ENCODE measurements at places on chromosomes 5 and 9.

- DNase-seq: no peak
Measured at GRCh38 chr9:114418053-114418452, 30.3 kb upstream of the AKNA start.

DNA sequence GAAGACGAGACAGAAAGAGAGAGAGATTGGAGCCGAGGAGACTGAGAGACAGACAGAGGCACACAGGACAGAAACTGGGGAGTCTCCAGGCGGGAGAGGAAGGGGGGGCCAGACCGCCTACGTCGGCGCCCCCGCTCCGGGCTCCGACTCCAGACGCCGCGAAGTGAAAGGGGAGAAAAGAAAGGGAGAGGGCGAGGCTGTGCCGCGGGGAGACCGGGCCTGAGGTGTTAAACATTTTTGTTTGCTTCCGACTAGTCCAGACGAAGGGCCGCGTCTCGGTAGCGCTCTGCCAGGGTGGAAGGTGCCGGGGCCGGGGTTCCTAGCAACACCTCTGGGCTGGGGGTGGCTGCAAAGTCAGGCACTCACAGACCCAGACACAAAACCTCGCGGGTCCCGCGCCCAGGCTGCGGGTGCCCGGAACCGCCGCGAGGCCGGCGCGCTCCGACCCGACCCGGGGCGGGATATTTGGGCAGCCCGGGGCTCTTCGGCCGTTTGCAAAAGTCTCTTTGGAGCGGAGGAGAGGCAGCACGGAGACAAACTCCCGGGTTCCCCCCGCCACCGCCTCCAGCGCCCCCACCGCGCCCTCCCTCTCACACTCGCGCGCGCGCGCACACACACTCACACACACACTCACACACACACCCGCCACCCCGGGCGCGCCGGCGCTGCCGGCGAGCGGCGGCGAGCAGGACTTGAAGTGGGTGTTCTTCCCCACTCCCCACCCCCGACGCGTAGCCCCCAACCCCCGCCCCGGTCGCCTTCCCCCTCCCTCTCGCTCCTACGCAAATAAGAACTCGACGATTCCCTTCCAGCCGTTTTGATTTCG is 626 bp upstream of the FST start:
- peak; percentile 50 for DNase-seq

- peak; percentile 73 for DNase-seq
Measured at GRCh38 chr9:4985386-4986266, 554 bp downstream of the JAK2 start.

DNA sequence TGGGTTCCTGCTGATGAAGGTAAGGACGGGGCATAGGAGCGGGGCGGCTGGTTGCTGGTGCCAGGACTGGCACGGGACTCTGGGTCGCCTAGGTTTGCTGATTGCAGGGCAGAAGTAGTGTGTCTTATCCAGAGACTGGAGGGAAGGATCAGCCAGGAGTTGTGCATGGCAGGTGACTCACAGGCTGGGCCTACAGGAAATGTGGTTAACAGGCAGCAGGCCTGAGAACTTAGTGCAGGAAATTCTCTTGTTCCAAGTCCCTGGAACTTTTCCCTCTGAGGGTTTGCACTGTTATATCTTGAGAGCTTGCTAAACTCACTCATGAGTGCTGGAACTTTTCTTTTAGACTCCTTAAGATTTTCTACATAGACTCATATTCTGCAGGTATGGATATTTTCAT is 95.1 kb downstream of the ANXA2R start:
- DNase-seq: peak; percentile 94

- no peak for DNase-seq
Measured at GRCh38 chr9:136940526-136941230, 3.9 kb downstream of the FBXW5 start.

DNA sequence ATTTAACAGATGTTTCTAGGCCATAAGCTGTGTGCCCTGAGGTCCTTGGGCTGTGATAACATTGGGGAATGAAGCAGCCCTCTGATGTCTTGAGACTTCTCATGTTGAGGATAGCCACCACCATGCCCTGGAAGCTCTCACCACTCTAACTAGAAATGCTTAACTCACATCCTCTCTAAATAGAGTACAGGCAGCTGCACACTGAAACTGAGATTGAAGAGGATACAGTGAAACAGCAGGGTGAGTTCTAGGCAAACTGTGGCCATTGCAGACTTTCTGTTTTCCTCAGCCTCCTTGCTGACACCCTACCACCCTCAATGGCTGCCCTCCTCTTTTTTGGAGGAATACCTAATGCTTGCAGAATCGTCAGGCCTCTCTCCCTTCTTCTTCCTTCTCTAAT is 22.4 kb downstream of the UTP15 start:
- no peak for DNase-seq

- no peak for DNase-seq
Measured at GRCh38 chr9:92737611-92738299, 26.9 kb downstream of the BICD2 start.

- DNase-seq: no peak
Measured at GRCh38 chr5:179368126-179368805, 23.0 kb upstream of the ADAMTS2 start.

GRCh38 chr5:176427971-176428370 is 11.6 kb upstream of the CLTB start:
- peak; percentile 53 for DNase-seq

DNA sequence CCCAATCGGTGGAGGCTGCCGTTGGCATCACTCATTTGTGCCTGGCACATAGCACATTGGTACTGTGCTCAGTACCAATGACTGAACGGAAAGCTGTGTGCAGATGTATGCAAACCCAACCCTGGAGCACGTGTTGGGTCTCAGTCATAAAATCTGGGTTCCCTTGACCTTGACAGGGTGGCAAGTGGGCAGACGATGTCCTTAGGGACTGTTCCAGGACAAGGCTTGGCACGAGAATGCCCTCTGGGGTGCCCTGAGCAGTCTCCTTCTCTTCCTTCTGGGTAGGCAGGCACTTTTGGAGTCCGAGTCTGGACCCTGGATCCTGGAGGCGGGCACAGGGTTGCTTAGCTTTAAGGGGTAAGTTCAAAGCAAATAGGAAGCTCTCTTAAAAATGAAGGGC is 75.8 kb downstream of the MACROH2A1 start:
- no peak for DNase-seq

GRCh38 chr5:53908757-53909156 is 348.3 kb downstream of the NDUFS4 start:
- no peak for DNase-seq

DNA sequence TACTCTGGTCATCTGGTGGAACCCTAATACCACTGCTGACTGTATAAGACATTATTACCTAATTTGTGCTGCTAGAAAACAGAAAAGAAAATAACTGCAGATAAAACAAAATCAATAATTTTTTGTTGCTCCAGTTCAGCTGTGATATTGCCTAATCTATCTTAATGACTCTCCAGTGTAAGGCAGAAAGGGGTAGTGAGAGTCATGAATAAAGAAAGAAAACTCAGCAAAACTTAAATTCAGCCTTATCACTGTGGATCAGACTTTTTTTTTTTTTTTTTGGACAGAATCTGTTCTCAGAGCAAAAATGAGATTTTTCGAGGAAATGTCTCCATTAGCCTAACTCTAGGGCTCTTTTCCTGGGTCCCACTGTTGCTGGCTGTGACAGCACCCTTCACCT is 1.1 kb upstream of the DOCK2 start:
- DNase-seq: no peak

DNA sequence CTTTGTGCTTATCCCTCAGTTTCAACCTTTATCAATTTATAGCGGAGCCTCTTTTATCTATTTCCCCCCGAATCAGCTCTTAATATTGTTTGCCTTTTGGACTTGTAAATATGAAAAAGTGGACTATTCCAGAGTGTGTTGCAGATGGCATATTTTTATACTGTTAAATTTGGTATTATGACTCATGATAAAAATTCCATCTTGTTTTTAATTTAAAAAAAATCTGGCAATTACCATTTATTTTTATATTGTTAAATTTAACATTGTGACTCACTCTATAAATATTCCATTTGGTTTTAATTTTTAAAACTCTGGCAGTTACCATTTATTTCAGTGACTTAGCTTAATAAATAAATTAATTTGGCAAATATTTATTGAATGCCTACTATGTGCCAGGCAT is 37.5 kb downstream of the RBM27 start:
- no peak for DNase-seq

DNA sequence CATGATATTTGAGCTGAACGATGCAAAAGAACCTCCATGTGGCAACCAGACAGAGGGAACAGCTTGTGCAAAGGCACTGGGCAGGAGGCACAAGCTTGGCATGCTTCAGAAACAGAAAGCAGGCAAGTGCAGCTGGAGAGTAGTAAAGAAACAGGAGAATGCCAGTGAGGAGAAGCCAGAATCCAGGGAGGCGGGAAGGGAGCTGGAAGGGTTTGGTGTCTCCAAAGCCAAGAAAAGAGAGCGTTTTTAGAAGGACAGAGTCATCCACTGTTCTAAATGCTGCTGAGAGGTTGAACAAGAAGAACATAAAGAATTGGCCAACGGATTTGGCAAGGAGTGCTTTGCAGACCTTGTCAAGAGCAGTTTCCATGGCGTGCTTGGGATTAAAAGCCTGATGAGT is 124.7 kb downstream of the TLE1 start:
- no peak for DNase-seq

DNA sequence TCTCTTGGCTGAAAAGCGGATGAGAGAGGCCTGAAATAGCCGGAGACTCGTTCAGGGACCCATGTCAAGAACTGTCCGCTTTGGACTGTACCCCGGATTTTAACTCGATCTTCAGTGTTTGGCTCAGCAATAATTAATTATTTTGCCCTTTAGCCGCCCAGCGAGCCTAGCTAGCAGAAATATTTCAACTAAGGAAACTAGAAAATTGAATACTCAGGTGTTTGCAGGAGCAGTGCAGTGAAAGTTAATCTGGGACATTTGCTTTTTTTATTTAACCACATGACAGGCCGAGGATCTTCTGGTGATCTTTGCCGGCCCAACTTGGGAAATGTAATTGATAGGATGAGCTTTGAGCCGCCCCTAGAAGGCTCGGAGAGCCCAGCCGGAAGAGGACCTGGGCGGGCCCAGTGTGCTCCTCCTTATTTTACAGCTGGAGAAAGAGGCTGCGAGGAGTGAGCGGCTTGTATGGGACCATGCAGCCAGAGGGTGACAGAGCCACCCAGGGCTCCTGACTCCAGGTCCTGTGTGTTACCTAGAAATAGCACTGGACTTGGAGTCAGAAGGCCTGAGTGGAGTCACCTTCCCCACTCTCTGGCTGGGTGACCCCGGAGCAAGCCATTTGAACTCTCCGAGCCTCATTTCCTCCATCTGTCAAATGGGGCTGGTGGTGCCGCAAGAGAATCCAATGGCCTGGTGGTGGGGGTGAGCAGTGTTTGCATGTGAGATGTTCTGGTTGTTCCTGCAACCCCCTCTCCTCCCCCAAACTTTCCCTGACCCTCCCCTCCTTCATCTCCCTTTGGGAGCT is 2.4 kb downstream of the PPARGC1B start:
- no peak for DNase-seq

DNA sequence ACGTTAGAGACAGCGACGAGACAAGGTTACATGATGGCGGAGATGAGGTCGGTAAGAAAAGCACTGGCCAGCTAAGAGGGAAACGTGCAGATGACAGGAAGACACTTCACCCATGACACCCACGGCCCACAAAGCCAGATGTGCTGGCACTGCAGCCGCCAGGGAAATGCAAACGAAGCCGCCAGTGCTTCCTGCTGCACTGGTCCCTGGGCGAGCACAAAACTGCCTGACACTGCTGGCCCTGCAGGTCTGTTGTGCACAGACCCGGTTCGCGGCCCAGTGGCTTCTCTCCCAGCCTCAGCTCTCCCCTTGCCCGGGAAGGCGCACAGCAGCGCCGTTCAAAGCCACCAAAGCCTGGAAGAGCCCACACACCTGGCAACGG is 20.3 kb downstream of the QSOX2 start:
- no peak for DNase-seq

DNA sequence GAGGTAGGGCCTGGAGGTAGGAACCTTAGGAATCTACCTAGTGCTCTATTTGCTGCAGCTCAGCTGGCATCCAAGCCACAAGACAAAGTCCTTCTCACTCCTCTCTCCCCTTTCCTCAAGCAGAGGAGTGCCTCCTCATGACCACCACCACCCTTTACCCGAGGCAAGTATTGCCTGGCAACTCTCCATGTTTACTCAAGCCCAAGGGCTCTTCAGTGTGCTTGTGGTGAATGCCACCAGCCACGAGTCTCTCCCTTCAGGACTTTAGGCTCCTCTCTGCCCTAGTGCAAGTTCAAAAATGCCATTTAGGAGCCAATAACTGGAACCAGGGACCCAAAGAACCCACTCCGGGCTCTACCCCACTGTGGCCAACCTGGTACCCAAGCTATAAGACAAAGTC is 514.5 kb upstream of the RGMB start:
- peak; percentile 65 for DNase-seq

- no peak for DNase-seq
Measured at GRCh38 chr5:17336054-17336453, 118.6 kb downstream of the BASP1 start.

GRCh38 chr9:134591573-134591981 is 50.0 kb upstream of the COL5A1 start:
- no peak for DNase-seq

DNA sequence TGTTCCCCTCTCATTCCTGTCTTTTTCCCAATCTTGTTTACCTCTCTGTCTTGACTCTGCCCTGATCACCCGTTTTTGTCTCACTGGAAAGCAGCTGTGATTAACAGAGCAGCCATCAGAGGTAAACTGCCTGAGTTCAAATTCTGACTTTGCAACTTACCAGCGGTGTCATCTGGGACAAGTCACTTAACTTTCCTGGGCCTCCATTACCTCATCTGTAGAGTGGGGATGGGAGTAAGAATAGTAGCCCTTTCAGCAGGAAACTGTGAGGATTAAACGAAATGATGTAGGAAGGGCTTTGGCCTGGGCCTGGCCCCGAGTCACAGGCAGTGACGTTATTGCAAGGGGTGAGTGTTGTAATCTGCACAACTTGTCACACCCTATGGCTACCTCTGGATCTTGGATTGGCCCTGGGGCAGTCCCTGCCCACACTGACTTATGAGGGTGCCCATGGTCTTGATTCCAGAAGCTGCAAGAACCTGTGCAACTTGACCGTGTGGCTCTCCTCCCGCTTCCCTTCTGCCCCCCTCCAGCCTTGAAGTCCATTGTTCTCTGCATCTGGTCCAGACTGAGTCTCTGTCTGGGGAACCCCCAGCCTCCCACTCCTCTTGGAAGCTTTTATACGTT is 657 bp upstream of the PCDH12 start:
- DNase-seq: no peak

DNA sequence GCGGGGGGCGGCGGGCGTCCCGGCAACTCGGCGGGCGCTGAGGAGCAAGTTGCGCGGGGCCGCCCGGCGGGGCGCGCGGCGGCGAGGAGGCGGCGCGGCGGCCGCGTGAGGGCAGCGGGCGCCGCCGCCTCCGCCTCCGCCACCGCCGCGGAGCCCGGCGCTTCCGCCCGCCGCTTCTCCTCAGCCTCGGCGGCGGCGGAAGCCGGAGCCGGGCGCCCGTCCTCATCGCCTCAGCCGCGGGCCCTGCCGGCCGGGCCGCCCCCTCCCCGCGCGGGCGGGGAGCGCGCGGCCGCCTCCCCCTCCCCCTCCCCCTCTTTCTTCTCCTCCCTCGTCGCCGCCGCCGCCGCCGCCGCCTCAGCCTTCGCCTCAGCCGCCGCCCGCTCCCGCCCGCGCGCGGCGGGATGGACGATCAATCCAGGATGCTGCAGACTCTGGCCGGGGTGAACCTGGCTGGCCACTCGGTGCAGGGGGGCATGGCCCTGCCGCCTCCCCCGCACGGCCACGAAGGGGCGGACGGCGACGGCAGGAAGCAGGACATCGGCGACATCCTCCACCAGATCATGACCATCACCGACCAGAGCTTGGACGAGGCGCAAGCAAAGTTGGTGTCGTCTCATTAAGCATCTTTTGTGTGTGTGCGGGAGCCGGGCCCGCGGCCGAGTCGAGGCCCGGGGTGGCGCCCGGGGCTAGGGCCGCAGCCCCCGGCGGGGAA is at the start of gene PBX3:
Gene PBX3 (plus strand): TSS at position 321 of the 712 bp plus-strand sequence.
- peak; percentile 57 for DNase-seq

- DNase-seq: no peak
Measured at GRCh38 chr5:20113931-20114330, 125.9 kb upstream of the CDH18 start.

Measured in M059J (cell line).